ENCODE measurements at places on chromosomes 7 and 10.

DNA sequence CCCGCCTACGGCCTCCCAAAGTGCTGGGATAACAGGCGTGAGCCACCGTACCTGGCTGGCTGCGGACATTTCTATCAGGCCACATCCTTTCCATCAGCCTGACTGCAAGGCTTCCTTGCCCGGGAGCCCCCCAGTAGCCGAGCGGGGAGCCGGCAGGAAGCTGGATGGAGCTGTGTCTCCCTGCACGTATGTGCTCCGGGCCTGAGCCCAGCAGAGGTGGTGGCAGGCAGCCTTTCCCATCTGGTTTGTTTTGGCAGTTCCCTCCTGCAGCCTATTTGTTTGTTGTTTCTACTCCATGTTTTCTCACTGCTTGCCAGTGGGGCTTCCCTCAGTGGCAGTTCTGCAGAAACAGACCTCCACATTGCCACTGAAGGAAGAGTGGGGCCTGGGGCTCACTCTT is 5.4 kb downstream of the POP7 start:
- DNase-seq, result no peak

GRCh38 chr7:25256333-25256819 is 28.1 kb upstream of the NPVF start:
- peak; percentile 59 for DNase-seq

DNA sequence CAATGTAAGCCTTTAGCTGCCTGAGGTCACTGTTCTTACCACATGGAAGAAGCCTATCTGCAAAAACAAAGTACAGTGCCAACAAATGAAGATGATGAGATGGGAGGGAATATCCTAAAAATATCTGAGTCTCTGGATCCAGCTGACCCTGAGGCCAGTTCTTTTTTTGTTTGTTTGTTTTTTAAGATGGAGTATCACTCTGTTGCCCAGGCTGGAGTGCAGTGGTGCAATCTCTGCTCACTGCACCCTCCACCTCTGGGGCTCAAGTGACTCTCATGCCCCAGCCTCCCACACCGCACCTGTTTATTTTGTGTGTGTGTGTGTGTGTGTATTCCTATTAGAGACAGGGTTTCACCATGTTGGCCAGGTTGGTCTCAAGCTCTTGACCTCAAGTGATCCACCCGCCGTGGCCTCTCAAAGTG is 44.9 kb downstream of the HYCC1 start:
- no peak for DNase-seq

- no peak for DNase-seq
Observed at GRCh38 chr10:14466257-14466656, 135.5 kb upstream of the FRMD4A start.

GRCh38 chr10:23055424-23056185 is 39.8 kb upstream of the MSRB2 start:
- DNase-seq, result no peak

DNA sequence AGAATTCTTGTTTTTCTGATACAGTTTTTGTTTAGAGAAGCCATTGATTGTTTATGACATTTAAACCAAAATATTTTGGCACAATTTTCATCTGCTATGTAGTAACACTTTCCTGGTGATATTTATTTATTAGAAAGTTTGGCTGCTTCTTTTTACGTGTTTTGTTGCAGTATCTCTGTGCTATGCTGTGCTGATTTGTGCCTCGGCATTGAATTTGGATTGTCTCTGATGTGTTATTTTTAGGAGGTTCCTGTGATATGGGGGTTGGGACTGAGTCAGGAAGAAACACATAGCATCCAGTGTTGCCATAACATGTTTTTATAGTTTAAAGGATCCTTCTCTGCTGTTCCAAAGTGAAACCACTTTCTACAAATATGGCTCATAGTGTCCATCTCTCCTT is 1197.7 kb upstream of the LRRN3 start:
- no peak for DNase-seq

GRCh38 chr7:45626441-45627430 is 52.6 kb downstream of the ADCY1 start:
- no peak for DNase-seq

DNA sequence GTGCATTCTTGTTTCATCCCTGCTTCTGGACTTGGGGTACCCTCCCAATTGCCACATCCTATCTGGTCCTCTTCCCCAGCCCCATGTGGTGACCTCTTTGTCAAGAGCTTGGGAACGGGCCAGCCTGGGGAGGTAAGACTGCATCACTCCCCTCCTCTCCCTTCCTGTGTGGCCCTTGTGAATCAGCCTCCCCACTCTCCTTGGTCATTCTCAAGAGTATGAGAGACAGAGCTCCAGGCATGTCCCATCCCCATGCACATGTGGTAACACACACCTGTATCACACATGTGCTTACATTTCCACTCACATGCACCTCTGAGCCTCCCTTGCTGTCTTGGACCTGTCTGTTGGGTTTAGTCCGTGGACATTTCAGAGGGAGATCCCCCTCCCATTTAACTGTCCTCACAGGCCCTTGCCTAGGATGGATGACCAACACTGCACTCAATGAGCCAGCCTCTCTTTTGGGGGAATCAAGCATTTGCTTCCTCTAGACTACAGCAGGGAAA is 2.6 kb downstream of the MRPL43 start:
- no peak for DNase-seq
